HEK293T (cell line): ENCODE measurements at places on chromosomes 7 and 10.

GRCh38 chr7:11935905-11936304, 103.9 kb upstream of the THSD7A start:
- no peak for DNase-seq

DNA sequence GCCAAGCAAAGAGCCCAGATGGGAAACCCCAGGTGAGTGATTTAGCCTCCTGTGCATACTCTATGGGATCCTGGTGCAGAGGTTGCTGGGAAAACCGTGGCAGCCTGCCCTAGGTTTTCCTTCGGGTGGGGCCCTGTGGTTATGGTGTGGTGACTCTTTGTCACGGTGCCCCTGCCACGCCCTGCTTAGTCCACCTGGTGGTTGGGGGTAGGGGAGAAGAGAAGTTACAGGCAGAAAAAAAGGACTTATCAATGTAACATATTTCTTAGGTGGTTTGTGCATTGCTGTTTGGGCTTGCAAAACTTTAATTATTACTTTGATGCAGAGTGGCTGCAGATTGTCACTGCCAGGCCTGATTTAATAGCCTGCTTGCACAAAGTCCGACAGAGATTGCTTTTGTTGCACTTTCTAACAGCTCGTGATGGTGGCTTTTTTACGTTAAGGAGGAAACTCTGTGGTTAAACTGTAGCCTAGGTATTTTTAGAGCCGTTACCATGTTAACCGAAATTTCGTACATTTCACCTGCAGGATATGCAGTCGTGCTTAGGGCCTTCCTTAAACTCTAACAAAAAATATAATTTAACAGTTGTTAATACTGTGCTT, 197.4 kb downstream of the RNLS start:
- no peak for DNase-seq

GRCh38 chr10:72171175-72171630, 44.6 kb upstream of the ANAPC16 start:
- DNase-seq = no peak

GRCh38 chr10:69721690-69722310, 79.9 kb upstream of the COL13A1 start:
- DNase-seq = no peak

DNA sequence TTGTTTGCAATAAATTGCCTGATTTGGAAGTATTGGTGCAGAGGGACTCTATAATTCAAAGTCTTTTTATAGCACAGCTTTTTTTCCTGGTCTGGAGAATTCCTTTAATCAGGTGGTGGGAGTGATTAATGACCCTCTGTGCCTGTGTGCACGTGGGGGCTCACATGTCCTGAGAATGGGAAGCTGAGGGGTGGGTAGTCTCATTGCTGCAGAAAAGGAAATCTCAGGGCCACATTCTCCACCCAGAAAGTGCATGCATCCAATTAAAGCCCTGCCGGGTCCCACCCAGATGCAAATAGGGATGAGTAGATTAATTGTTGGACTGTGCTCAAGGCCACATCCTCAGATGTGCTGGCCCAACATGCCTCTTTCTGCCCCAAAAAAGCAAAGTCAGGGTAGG, 324.7 kb downstream of the CXCL12 start:
- DNase-seq = no peak

DNA sequence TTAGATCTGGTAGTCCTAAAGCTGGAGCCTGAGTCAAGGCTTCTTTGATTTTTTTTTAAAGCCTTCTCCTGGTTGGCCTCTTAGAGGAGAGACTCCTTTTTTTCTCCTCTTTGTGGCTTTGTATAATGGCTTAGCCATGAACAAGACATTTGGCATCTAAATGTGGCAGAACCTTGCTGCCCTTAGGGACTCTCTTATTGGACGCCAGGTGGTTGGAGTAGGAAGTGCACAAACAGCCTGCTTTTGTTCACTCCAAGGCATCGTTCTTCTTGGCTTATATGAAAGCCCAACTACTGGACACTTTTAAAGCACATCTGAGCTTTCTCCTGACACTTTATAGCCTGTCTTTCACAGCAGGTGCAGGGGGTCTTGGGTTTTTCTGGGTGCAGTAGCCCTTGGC, 25.0 kb downstream of the ZPBP start:
- peak; percentile 12 for DNase-seq

DNA sequence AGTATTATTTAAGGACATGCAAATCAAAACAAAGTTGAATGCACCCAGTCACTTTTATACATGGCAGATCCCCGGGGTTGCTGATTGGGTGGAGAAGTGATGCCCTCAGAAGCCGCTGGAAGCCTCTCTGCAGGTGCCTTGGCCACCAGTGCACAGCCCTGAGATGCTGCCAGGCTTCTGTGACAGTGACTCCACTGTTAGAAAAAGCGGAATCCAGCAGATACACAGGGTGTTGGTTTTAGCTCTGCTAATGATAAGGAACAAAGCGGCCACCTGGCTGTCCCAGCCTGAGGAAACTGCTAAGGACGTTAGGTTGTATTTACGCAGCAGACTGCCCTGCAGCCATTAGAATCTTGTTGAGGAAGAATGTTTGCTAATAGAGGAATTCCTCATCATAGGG, 47.5 kb downstream of the JAKMIP3 start:
- no peak for DNase-seq

DNA sequence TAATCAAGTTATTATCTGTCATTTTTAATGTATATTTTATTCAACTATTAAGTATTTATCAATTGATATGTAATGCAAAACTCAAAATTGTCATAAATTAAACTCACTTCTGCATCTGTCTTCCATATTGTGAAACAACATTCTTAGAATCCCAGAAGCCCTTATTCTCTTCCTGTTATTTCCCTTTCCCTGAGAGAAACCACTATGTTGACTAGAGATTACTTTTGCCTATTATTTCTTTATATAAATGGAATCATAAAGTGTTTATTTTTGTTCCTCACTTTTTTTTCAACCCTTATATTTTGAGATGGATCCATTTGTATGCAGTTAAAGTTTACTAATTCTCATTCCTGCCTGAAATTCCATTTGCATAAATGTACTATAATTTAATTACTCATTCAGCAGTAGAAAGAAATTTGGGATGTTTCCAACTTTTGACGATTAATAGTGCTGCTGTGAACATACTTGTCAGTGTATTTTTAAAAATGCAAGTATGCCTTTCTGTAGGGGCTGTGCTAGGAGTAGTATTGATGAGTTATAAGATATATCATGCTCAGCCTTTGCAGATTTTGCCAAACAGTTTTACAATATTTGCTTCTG, 211.2 kb downstream of the SEMA3D start:
- DNase-seq = no peak

DNA sequence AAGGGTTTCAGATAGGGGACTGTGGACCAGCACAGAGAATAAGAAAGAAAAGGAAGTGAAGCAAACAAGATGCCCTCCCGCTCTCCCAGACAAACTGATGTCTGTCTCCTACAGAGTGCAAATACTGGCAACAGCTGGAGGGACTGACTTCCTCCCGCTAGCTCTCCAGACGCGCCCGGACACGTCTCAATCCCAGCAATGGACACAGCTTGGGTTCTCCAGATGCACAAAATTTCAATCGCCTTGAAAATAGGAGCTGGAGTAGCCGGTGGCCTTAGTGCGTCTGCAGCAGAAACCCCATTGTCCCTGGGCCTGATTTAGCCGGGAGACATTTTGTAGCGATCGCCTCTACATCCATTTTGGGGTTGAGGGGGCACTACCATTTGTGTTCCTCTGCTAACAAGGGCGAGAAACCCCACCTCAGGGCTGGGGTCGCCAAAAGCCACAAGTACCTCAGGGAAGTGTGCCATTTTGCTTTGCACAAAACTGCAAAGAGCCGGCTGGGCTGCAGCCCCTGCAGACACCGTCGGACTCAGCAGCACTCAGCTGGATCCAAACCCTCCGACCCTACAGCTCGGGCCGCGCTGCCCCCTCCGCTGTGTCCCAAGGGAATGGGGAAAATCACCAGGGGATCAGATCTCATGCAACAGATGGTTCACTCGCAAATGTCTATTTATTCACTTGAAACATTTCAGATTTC, 5.9 kb downstream of the CPA2 start:
- peak; percentile 28 for DNase-seq

- no peak for DNase-seq
Measured at GRCh38 chr7:18974803-18975202, 142.6 kb downstream of the TWIST1 start.

GRCh38 chr7:7696458-7697119, 21.8 kb downstream of the RPA3 start:
- DNase-seq = no peak

- DNase-seq = no peak
Measured at GRCh38 chr7:34260279-34260678, 354.9 kb downstream of the BMPER start.

DNA sequence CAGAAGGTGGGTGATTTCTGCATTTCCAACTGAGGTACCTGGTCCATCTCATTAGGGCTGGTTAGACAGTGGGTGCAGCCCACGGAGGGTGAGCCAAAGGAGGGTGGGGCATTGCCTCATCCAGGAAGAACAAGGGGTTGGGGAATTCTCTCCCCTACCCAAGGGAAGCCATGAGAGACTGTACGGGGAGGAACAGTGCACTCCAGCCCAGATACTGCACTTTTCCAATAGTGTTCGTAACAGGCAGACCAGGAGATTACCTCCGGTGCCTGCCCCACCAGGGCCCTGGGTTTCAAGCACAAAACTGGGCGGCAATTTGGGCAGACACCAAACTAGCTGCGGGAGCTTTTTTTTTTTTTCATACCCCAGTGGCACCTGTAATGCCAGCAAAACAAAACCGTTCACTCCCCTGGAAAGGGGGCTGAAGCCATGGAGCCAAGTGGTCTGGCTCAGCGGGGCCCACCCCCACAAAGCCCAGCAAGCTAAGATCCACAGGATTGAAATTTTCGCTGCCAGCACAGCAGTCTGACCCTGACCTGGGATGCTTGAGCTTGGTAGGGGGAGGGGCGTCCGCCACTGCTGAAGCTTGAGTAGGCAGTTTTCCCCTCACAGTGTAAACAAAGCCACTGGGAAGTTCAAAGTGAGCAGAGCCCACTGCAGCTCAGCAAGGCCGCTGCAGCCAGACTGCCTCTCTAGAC, 31.2 kb downstream of the ARMC10 start:
- no peak for DNase-seq

DNA sequence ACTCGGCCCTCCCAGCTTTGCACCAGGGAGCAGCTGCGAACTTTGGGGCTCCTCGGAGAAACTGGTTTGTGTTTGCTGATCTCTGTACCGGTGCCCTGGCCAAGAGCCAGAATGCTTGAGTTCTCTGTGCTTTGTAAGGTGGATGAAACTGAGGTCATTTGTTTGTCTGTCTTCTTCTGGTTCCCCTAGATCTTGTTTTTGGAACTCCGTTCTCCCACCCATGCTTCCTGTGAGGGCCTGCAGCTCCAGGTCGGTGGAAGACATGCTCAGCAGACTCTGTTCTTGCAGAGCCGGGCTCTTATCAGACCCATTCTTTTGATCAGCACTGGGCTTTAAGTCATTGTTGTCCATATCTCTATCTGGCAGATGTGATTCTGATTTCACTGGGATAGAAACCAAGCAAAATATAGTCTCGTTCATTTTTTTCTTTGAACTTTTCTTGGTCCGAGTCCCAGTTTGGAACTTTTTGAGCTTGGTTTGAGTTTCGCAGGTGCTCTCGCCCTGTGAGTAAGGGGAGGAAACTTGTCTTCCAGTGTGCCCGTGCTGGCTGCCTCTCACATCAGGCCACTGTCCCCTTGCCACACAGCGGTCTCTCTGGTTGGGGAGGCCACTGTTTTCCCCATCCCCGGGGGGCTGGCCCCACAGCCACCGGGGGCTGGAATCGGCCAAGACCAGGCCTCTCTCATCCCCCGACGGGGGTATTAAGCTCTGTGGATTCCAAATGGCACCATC, 31.2 kb downstream of the JCAD start:
- no peak for DNase-seq

DNA sequence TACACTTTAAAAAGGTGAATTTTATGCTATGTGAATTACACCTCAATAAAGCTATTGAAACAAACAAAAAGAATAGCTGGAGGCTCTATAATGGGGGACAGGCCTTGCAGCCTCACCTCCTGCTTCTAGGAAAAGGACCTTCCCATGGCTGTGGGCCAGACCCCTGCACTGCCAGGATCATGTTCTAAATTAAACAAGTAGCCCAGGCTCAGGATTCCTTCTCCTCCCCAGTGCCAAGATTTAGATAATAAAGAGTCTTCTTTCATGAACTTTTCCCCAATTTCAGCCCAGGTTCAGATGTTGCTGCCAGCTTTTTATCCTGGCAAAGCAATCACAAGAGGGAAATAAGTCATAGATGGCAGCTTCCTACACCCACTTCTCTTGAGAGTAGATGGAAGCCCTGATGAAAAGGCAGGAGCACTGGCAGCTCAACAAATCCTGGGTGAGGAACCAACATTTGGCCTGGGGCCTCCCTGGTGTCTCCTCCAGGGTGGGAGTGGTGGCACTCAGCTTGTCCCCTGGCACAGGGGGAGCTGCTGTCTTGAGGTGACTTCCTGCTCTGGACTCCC, 22.2 kb upstream of the CAMK2B start:
- DNase-seq = no peak

DNA sequence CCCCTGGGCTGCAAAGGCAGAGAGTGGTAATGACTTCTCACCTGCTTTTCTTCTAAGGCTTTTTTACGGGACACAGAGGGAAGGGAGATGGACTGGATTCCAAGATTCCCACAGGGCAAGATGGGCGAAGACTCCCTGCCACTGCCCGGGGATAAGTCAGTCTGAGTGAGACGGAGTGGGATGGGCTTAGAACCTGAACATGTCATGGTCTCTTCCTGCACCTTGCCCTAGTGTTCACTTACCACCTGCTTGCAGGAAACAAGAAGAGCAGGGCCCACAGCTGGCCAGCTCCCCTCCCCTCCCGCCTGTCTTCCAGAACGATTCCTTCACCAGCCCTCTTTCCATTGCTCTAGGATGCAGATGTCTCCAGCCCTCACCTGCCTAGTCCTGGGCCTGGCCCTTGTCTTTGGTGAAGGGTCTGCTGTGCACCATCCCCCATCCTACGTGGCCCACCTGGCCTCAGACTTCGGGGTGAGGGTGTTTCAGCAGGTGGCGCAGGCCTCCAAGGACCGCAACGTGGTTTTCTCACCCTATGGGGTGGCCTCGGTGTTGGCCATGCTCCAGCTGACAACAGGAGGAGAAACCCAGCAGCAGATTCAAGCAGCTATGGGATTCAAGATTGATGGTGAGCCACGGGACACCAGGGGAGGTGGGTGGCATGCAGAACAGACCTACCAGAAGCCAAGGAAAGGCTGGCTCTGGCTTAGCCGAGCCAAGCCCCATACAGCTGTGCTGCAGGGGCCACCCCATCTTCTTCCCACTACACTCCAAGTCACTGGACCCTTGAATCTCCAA, 1.3 kb downstream of the SERPINE1 start:
- DNase-seq = peak; percentile 5

DNA sequence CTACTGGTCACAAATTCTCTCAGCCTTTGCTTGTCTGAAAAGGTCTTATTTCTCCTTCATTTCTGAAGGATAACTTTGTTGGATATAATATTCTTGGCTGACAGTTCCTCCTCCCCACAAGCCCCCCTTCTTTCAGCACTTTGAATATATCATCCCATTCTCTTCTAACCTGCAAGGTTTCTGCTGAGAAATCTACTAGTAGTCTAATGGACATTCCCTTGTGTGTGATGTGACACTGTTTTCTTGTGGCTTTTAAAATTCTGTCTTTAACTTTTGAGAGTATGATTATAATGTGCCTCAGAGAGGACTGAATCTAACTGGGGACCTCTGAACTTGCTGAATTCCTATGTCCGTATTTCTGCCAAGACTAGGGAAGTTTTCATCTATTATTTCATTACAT, 104.3 kb downstream of the RSU1 start:
- no peak for DNase-seq
